ENCODE measurements at places on chromosomes 1 and 21.

DNA sequence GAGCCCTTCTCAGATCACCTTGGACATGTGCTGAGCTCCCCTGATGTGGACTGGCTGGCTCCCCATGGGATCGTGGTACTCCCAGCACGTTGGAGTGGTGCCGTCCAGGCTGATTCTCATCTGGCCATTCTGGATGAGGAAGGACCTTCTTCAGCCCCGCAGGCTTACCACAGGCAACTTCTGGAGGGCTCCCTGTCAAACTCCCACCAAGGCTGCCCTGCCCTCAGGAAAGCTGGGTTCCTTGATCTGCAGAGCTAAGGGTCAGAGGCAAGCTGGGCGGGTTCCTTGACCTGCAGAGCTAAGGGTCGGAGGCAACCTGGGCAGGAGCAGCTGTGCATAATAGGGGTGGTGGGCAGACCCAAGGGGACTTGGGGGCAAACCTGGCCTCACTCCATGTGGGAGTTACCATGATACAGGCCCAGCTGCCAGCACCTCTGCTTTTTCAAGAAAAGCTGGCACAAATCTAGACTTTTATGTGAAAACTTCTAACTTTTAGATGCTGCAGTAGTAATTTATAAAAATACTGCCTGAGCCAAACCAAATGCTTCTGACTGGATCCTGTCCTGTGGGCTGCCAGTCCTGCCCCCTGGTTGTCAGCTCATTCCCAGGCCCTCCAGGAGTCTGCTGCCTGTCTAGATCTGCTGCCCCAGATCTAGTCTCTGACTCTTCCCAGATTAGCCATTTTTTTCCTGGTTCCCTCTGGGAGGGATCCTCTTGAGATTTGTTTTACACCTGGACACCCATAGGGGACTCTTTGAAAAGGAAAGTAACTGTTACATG is 5.6 kb upstream of the THEM5 start:
- DNase-seq = no peak

DNA sequence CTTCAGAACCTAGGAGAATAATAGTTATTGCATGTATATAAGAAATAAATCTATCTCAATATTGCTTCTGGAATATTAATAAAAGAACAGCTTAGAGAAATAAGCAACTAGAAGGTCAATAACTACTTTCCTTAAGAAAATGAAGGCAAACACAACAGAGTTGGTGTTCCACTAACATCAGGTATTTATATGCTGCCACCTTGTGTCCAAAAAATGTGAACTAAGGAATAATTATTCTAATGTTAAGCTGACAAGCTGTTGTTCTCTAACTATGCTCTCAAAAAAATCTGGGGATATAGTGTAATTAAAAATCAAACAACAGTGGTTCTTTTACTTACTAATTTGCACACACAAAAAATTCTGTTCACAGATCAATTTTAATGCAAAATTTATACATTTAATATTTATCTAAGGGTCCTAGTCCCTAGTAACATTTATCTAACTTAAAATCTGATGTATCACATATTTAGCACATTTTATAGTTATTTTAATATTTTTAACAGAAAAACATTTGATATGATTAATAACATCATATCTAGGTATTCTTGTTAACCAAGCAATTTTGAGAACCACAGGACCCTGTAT is 39.6 kb downstream of the UCHL5 start:
- DNase-seq = peak; percentile 25

- DNase-seq = no peak
Measured at GRCh38 chr1:183966487-183966886, 71.0 kb downstream of the COLGALT2 start.

- DNase-seq = no peak
Measured at GRCh38 chr1:3168678-3169077, 99.7 kb downstream of the PRDM16 start.

DNA sequence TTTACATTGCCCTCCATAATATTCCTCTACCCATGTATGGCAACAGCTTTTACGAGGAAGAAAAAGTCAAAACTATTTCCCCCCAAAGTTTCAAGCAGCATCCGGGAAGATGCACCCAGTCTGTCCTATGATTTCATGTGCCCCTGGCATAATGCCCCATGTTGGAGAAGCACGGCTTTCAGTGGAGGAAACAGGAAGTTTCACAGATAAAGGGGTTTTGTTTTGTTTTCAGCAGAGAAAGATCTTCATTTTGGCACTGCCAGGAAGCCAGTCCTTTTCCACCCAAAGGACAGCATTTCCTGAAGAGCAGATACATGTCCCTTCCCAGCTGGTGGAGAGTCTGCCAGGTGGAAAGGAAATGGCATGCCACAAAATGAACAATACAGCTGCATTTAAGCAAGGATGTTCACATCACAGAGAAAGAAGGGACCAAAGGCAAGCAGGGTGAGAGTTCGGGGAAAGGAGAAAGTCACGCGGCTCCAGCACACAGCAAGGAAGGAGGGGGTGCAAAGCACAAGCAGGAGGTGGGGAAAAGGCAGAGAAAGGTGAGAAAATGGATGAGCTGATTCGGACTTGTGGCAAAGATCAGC is 95.3 kb upstream of the HIVEP3 start:
- DNase-seq = no peak

- no peak for DNase-seq
Measured at GRCh38 chr1:244234009-244234643, 183.0 kb downstream of the ZBTB18 start.

DNA sequence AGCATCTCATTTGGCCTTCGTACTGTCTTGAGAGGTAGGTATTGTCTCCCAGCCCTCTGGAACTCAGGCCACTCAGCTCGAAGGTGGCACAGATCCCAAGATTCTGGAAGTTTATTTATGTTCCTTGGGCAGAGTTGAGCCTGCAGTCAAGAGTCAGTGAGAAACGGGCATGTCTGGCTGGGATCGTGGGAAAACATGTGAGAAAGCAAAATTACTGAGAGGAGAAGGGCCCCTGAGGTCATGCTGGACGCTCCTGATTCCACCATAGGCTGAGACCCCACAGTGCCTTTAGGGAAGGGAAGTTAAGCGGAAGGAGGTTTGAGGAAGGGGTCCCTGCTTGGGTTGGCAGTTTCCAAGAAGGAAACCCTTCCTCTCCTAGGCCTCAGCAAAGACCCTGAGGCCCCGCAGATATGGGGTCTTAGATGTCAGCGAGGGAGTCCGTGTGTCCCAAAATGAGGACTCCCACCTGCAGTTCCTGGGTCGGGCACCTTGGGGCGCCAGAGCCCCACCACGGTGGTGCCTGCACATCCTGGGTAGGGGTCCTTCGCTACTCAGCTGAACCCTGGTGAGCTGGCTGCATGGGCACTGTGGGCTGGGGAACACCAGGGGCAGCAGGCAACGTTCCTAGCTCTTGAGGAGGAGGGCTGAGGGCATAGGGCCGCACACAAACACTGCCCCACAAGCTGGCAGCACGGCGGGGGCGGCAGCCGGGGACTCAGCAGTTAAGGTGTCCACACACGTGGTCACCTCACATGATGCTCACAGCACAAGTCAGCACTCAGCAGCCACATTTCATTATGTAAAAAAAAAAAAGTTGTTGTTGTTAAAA is 12.3 kb upstream of the SEMA4A start:
- DNase-seq = no peak

Data from fibroblast of skin of left quadriceps (primary cell).